ENCODE measurements at places on chromosomes 11 and 22. TPM values are rescaled to one million over a fixed set of nuclear protein-coding genes. Genes with fewer than 3 reads are reported as not detected.

GRCh38 chr22:28381429-28382167, 298.0 kb downstream of the TTC28 start:
- DNase-seq: no peak
- H3K27ac ChIP-seq: no peak overlapping the region
- H3K36me3 ChIP-seq: no peaks in the 10 kb centered on the region

GRCh38 chr11:16078936-16079335, 277.4 kb downstream of the SOX6 start:
- H3K36me3 ChIP-seq: no peaks in the 10 kb centered on the region
- H3K27me3 ChIP-seq: no peaks in the 10 kb centered on the region
- no peak overlapping the region for H3K4me3 ChIP-seq
- DNase-seq: no peak
- no peak overlapping the region for H3K27ac ChIP-seq
- H3K4me1 ChIP-seq: no peaks in the 10 kb centered on the region

- peaks cover 29% of the 10 kb centered on the region for H3K27me3 ChIP-seq
- no peaks in the 10 kb centered on the region for H3K36me3 ChIP-seq
- no peak overlapping the region for H3K4me3 ChIP-seq
- peaks cover 17% of the 10 kb centered on the region for H3K4me1 ChIP-seq
Observed at GRCh38 chr22:24994070-24994763, 41.7 kb downstream of the KIAA1671 start.

- peaks cover 27% of the 10 kb centered on the region for H3K27me3 ChIP-seq
- H3K4me1 ChIP-seq: no peaks in the 10 kb centered on the region
- H3K4me3 ChIP-seq: no peak overlapping the region
Observed at GRCh38 chr11:12950670-12951069, 58.4 kb upstream of the RASSF10 start.

Gene CNTN5
- not detected for total RNA-seq

Gene LAYN
- 5.6 TPM for total RNA-seq

Gene PPP6R3
- 110 TPM for total RNA-seq

Data from activated CD4-positive, alpha-beta T cell treated with anti-CD3 and anti-CD28 coated beads for 36 hours (primary cell).